ENCODE measurements at places on chromosomes 13 and 19.

DNA sequence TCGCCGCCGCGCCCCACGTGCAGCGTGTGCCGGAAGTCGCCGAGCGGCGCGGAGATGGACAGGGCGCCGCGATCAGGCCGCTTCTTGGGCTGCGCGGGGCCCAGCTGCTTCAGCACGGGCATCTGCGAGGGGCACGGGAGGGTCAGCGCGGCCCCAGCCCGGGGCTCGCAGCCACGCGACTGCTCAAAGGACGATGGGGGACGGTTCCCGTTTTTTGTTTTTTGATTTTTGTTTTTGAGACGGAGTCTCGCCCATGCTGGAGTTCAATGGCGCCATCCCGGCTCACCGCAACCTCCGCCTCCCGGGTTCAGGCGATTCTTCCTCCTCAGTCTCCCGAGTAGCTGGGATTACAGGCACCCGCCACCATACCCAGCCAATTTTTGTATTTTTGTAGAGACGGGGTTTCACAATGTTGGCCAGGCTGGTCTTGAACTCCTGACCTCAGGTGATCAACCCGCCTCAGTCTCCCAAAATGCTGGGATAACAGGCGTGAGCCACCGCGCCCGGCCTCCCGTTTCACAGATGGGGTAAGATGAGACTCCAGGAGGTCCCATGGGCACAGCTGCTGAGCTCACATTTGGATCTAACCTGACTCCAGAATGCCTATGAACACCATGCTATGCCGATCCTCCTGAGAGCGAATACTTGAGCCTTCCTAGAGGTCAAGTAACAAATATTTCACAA is 2.0 kb upstream of the LENG9 start:
- H3K27me3 ChIP-seq: peaks cover 50% of the 10 kb centered on the region
- H3K27ac ChIP-seq: no peak overlapping the region
- DNase-seq: no peak
- H3K4me3 ChIP-seq: peak overlapping the region; percentile 67
- H3K4me1 ChIP-seq: peaks cover 24% of the 10 kb centered on the region

- no peaks in the 10 kb centered on the region for H3K27me3 ChIP-seq
- H3K27ac ChIP-seq: no peak overlapping the region
- H3K4me3 ChIP-seq: no peak overlapping the region
- H3K4me1 ChIP-seq: peaks cover 39% of the 10 kb centered on the region
Measured at GRCh38 chr13:24276306-24276705, 33.1 kb upstream of the C1QTNF9 start.

- peaks cover 2% of the 10 kb centered on the region for H3K27me3 ChIP-seq
- H3K4me3 ChIP-seq: no peak overlapping the region
- H3K4me1 ChIP-seq: no peaks in the 10 kb centered on the region
Measured at GRCh38 chr19:9735986-9736385, 32.6 kb downstream of the ZNF846 start.

DNA sequence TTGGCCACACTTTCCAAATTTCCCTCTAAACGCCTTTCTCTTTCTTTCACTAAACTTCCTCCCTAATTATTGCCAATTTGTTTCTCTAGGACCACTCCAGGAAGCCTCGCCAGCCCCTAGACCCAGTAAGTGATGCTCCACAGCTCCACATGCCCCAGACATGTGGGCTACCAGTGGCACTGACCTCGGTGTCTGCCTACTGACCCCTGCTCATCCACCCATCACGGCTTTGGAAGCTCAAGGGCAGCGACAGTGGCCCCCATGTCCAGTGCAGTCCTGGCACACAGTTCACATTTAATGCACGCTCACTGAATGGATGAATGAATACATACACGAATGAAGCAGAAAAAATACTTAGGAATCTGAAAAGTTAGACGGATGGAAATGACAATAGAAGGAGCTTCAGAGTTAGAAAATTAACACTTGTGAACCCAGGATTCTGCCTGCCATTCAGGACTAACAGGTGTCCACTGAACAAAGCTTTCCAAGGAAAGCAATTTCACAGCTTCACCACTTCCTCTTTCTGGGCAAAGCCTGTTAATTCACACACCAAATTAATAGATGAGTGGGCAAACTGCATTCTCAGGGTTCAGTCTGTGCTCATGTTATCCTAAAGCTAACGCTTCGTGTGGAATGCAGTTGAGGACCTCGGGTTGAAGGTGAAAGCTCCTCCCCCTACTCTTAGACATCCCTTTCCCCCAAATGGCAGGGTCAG is 50.9 kb downstream of the CCDC70 start:
- peaks cover 9% of the 10 kb centered on the region for H3K4me1 ChIP-seq
- no peaks in the 10 kb centered on the region for H3K27me3 ChIP-seq
- H3K4me3 ChIP-seq: no peak overlapping the region
- no peak overlapping the region for H3K27ac ChIP-seq
- no peaks in the 10 kb centered on the region for H3K36me3 ChIP-seq

DNA sequence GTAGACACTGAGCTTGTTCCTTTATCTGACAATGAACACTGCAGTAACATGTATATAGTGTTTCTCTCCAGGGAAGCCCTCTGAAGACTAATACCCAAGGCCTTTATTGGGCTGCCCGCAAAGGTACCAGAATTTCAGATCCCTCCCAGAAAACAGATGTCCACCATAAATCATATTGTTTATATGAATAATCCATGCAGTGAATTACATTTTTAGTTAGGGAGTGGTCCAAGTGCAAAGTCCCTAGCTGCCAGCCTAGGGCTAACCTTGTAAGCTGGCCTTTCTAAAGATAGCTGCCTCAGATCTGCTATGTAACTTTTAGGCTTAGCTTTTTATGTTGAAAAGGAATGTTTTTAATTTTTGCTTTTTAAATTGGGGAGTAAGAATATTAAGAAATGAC is 44.7 kb downstream of the TDRD3 start:
- peaks cover 6% of the 10 kb centered on the region for H3K4me1 ChIP-seq
- no peaks in the 10 kb centered on the region for H3K27me3 ChIP-seq
- no peak for DNase-seq
- H3K27ac ChIP-seq: no peak overlapping the region

DNA sequence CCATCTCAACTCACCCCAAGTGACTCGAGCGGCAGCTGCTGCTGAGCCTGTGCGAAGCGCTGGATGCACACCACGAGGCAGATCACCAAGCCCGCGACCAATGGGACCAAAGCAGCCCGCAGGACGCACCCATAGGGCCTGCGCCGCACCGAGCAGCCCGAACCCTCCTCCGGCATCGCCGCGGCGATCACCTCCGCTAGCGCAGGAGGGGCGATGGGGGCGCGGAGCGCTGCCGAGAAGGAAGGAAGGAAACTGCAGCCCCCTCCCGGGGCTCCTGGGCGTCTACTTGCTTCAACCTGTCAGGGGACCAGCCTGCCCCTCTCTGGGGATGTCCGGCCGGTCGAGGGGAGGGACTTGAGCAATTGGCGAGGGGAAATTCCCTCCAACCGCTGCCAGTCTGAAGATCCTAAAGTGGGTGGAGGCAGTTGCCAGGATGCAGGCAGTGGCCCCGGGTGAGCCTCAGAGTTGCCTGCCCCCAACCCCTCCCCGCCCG is at the start of gene CD70:
TSS of gene CD70 (minus strand) at position 324 of the 493 bp plus-strand sequence. CDS start at position 176, 148 bp downstream.
- peak within 1 kb of the TSS; percentile 25 for H3K4me3 ChIP-seq
- peaks cover 88% of the 10 kb centered on the region for H3K27me3 ChIP-seq
- DNase-seq: peak; percentile 9
- H3K4me1 ChIP-seq: peaks cover 29% of the 10 kb centered on the region
